Keratinocyte (primary cell): ENCODE measurements at places on chromosomes 7 and 10. TPM values are rescaled to one million over a fixed set of nuclear protein-coding genes. Genes with fewer than 3 reads are reported as not detected.

The ANKRD30A gene
- polyA plus RNA-seq: not detected in 3 replicates

The SFTPD gene
- polyA plus RNA-seq: 0.04 to 0.13 TPM in 2 of 3 replicates, not detected in the other

The ITIH2 gene
- not detected in 3 replicates for polyA plus RNA-seq

The GNAT3 gene
- polyA plus RNA-seq: not detected in 3 replicates

The HECW1 gene
- polyA plus RNA-seq: 0.01 to 0.04 TPM in 2 of 3 replicates, not detected in the other

The HOXA13 gene
- not detected in 3 replicates for polyA plus RNA-seq
